ENCODE measurements at places on chromosomes 16 and 17.

DNA sequence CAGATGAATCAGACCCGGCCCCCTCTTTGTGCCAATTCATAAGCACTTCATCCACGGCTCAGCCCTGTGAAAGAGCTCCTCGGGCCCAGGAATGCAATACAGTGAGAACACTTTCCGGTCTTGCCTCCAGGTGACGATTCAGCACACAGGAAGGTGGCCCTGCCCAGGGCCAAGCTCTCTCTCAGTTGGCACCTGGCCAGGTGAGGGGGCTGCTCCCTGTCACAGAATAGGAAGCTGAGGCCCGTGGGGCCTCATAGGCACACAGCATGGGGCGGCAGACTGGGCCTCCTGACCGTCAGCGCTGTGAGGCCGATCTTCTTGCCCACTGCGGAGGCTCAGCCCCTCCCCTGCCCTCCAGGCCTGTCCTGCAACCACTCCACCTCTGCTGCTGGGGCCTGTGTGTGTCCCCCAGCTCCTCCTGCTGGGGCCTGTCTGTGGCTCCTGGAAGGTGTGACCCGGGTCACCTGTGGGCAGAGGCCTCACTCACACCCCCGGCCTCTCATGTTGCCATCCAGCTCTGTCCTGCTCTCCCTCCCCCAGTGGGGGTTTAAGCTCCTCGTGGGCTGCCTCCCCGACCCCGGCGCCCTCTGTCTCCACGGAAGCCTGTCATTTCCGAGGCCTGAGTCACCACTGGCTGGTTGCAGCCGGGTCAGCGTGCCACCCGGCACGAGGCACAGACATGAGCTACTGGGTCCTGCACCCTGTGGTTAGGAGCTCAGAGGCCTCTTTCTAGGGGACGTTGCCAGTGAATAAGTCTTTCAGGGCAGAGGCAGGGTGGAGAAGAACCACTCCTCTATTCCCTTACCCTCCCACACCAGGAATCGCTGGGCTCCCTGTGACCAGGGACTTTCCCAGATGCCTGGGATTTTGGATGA is 114.4 kb downstream of the SEC14L1 start:
- no peak for DNase-seq

- DNase-seq = no peak
These were observed 32.4 kb upstream of the EFCAB13 start for GRCh38 chr17:47291242-47291873.

GRCh38 chr16:9077091-9077809 is 14.2 kb upstream of the HAPSTR1 start:
- no peak for DNase-seq

DNA sequence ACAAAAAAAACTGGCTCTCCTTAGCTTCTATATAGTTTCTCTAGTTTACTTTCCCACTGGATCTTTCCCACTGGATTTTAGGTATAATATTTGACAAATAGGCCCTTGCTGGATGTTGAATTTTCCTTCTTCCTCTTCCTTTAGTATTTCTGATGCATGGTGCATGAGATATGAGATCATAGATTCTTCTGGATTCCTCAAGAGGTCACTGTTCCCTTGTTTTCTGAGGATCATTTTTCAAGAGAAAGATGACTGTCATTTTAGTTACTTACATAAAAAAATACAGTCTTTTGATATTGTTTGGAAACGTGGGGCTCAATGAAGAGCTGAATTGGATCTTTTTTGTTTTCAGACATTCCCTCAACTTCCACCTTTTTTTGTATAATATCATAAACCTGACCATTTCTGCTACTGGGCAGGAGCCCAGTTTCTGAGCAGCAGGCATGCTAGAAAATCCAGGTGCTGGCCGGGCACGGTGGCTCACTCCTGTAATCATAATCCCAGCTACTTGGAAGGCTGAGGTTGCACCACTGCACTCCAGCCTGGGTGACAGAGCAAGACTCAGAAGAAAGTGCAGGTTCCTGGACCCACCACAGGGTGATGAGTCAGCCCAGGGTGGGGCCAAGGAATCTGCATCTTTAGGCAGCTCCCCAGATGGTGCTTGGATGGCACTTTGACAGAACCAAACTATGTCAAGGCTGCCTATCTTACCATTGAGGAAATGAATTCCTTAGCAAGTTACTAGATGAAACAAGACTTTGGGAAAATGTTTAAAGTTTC is 70.3 kb downstream of the SDR42E1 start:
- DNase-seq = peak; percentile 44

GRCh38 chr17:41920580-41920955 is 1.8 kb upstream of the ACLY start:
- DNase-seq = no peak

GRCh38 chr17:72409405-72410002 is 288.7 kb downstream of the SOX9 start:
- no peak for DNase-seq

DNA sequence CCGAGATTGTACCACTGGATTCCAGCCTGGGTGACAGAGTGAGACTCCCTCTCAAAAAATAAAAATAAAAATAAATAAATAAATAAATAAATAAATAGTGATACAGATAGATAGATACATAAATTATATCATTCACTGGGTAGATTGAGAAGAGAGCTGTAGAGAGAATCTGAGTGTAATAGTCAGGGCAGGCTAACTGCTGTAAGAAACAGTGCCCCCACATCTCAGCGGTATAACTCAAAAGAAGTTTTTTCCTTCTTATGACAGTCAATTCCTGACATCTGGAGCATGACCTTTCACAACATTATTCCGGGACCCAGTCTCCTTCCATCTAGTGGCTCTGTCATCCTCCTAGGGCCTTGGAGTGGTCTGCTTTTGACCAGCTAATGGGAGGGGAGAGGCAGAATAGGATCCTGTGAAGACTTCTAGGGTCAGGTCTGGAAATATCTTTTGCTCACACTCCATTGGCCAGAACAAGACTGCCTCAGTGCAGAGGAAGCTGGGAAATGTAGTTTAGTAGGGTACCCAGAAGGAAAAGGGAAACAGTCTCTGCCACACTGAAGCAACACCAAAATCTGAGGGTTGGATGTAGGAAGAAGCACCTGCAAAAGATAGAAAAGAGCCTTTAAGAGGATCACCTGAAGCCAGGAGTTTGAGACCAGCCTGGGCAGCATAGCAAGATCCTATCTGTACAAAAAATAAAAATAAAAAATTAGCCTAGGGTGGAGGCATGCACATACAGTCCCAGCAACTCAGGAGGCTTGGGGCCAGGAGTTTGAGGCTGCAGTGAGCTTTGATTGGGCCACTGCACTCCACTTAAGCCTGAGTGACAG is 3.0 kb upstream of the QPRT start:
- peak; percentile 29 for DNase-seq

GRCh38 chr17:72539981-72540897 is 419.4 kb downstream of the SOX9 start:
- DNase-seq = peak; percentile 60

GRCh38 chr16:69443927-69444631 is 19.7 kb downstream of the CYB5B start:
- DNase-seq = no peak

DNA sequence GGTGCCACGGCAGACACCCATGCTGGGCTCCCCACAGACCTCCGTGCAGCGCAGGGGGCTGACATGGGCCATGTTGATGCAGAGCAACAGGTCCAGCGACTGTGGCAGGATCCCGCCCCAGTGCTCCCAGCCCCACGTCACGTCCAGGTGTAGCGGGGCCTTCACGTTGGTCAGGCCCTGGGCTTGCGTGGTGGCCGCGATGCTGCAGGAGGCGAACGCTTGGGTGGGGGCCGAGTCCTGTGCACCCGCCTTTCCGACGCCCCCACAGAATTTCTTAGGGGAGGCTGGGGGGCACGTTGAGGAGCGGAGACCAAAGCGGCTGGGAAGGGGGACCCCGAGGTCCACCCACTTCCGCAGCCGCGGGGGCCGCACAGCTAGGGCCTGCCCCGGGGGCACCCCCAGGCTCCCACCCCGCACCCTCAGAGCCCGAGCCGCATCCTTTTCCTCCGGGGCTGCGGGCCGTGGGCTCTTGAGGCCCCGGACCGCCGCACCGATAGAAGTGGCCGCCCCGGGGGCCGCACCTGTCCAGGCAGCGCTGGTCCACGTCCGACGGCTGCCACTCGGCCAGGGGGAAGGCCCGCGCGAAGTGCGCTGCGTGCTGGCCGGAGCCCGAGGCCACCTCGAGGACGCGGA is 416 bp downstream of the METTL26 start:
- DNase-seq = no peak

DNA sequence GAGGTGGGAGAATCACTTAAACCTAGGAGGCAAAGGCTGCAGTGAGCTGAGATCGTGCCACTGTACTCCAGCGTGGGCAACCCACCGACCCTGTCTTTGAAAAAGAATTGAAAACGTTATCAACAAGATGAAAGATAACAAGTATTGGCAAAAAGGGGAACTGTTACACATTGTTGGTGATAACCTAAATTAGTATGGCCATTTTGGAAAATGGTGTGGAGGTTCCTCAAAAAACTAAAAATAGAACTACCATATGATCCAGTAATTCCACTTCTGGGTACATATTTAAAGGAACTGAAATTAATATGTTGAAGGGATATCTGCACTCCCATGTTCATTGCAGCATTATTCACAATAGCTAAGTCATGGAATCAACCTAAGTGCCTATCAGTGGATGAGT is 61.0 kb downstream of the ABHD15 start:
- DNase-seq = no peak

- DNase-seq = no peak
These were observed 5.6 kb downstream of the GLG1 start for GRCh38 chr16:74601126-74601871.

DNA sequence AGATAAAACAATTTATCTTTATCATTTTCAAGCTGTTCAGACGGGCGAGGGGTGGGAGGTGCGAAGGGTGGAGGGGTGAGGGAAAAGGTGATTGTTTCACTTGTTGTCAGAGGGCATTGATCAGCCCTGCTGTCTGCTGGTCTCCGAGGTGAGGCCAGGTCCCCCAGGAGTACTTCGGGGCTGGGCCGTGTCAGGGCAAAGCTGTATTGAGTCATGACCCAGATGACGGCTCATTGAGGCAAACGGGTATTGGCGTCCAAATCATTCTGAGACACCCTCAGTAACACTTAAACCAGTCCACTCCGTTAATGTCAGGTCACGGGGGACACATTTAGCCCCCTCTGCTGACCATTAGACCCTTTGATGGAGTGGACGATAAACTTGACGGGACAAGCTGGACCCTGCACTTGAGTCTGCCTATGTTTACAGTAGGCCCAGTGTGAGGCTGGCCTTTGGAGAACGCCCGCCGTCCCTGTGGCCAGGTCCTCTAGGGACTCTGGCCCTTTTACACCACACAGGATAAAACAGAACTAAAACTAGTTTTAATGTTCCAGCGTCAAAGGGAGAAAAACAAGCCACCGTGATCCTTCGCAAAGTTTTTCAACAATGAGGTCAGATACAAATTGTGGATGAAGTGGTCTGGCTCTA is 502.2 kb upstream of the ZFHX3 start:
- DNase-seq = no peak

DNA sequence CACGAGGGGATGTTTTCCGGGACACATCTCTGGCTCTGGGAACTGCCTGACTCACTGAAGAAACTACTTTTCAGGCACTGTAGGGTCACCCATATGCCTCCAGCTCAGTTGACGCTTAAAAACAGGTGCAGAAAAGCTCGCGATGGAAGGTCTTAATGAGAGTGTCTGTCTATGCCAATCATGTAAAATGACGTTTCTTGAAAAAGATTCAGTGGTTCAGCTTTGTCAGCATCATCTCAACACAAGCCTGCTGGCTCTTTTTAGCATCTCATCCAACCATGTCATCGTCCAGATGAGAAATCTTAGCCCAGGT is 27.5 kb downstream of the OR1D5 start:
- no peak for DNase-seq

- DNase-seq = no peak
These were observed 325.8 kb downstream of the ABCC12 start for GRCh38 chr16:47829850-47830600.

GRCh38 chr16:89370601-89371000 is 119.8 kb downstream of the ANKRD11 start:
- no peak for DNase-seq

GRCh38 chr16:53892155-53892554 is 188.2 kb downstream of the FTO start:
- peak; percentile 51 for DNase-seq

GRCh38 chr16:1184156-1184868 is 31.4 kb downstream of the CACNA1H start:
- DNase-seq = no peak

DNA sequence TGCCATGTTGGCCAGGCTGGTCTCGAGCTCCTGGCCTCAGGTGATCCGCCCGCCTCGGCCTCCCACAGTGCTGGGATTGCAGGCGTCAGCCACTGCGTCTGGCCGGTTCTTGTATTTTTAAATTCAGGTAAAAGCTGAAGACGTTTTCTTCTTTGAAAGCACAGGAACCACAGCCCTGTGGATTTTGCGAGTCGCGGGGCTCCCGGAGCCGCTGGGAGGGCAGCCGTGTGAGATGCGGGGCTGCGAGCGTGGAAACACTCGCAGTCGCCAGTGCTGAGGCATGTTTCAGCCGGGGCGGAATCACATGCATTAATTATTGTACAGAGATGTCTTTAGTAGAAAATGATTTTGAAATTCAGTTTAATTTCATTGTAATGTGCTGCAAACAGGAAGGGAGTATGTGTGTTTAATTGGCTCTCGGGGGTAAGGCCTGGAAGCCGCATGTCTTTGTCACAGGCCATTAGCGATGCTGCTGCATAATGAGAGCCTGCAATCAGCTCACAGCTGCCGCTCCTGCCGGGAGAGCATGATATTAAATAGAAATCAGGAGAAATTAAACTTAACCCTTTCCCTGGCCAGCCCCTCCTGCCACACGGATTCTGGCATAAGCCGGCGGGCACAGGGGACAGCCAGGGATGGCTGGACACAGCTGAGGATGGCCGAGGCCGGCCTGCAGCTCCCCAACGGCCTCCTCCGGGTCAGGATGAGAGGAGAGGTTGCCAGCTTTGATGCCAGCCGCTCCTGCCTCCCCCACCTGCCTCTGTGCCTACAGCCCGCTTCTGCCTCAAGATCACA is 35.4 kb upstream of the CDH15 start:
- no peak for DNase-seq

DNA sequence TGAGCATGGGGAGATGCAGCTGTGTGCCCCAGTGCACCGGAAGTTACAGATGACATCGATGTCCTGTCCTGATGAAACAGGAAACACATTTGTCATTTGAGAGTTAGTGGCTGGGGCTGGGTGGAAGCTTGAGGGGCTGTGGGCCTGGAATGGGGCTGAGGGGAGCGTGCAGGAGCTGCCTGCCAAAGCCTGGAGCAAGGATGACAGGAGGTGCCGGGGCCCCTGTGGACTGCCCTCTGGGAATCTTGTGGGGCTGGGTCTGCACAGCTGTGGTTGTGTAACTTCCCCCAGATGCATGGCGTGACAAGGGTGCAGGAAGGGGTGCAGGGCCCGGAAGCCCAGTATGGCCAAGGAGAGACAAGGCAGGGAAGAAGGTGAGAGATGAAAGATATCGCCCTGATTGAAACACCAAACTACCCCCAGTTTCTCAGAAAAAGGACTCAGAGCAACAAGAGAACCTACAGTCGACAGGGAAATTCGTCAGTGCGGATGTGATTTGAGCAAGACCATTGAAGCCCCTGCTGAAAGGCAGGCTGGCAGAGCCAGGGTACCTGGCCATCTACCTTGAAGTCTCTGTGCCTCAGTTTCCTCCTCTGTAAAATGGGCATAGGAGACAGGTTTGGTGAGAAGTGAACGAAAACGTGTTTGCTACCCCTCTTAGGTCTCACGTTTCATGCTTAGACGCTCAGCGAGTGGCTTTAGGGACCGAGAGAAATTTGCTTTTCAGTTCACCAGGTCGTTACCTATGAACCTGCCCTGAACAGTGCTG is 8.8 kb downstream of the MMP25 start:
- DNase-seq = no peak
